ENCODE measurements at places on chromosomes 3 and 15. TPM values are rescaled to one million over a fixed set of nuclear protein-coding genes. Genes with fewer than 3 reads are reported as not detected.

DNA sequence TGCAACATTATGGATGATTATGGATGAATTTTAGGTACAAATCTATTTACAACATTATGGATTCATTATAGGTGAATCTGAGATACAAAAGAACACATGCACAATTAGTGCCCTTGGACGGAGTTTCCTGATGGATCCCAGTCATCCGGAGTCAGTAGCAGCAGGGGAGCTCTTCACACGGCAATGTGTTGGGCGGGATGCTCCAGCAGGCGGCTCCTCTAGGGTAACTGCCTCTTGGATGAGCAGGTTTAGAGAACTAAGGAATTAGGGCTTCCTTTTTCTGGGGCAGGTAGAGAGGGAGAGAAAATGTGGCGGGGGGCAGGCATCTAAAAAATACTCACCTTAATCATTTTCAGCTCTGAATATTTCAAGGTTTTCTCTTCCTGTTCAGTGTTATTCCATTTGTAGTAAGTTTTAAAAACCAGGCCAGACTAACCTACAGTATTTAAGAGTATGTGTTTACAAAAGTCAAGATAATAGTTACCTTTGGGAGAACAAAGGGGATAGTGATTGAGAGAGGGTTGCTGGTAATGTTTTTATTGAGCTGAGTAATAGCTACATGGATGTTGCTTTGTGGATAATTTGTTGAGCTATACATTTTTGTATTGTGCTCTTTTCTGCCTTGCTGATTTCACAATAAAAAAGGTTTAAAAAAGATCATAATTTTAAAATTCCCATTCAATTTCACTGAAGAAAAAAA lies 27.4 kb upstream of the GOLM2 start:
- DNase-seq: no peak
- no peaks in the 10 kb centered on the region for H3K27me3 ChIP-seq

GRCh38 chr3:100556673-100557310 lies 52.6 kb upstream of the ADGRG7 start:
- no peaks in the 10 kb centered on the region for H3K4me1 ChIP-seq
- no peak overlapping the region for H3K4me3 ChIP-seq
- H3K27me3 ChIP-seq: no peaks in the 10 kb centered on the region
- DNase-seq: no peak
- H3K27ac ChIP-seq: no peak overlapping the region
- H3K36me3 ChIP-seq: no peaks in the 10 kb centered on the region

GRCh38 chr15:57227899-57228298 lies 148.4 kb upstream of the CGNL1 start:
- H3K4me3 ChIP-seq: no peak overlapping the region
- DNase-seq: no peak
- H3K27me3 ChIP-seq: no peaks in the 10 kb centered on the region
- H3K4me1 ChIP-seq: no peaks in the 10 kb centered on the region
- H3K27ac ChIP-seq: no peak overlapping the region

- DNase-seq: no peak
- no peaks in the 10 kb centered on the region for H3K36me3 ChIP-seq
- H3K4me1 ChIP-seq: no peaks in the 10 kb centered on the region
- no peaks in the 10 kb centered on the region for H3K27me3 ChIP-seq
Measured at GRCh38 chr15:68369931-68370767, 61.8 kb downstream of the ITGA11 start.

GRCh38 chr3:169505577-169506230 lies 157.8 kb downstream of the MECOM start:
- H3K4me3 ChIP-seq: no peak overlapping the region
- H3K4me1 ChIP-seq: no peaks in the 10 kb centered on the region
- no peak overlapping the region for H3K27ac ChIP-seq
- no peaks in the 10 kb centered on the region for H3K36me3 ChIP-seq

DNA sequence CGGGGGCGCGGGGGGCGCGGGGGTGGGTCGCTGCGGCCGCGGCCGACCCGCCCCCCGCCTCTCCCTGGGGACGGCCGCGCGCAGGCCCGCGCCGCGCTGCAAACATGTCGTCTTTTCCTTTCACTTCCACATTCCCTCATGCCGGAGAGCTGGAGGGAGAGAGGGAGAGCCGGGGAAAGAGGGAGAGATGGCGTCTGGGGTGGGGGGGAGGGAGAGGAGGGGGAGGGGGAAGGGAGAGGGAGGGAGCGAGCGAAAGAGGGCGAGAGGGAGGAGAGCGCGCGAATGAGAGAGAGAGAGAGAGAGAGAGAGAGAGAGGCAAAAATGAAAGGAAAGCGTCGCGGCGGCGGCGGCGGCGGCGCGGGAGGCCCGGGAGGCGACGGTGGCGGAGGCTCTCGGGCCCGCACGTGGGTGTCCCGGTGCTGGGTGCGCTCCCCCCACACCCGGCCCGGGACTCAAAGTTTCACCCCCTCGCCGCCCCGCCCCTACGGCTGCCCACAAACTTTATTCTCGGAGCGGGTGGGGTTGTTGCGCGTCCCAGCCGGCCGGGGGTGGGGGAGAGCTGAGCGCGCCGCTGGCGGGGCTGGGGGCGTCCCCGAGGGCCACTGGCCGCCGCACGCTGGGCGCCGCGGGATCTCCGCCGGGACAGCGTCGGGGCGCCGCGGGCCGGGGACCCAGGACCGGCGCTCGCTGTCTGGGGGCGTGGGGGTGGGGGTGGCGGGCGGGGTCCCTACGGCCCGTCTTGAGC lies 731 bp downstream of the ZNF710 start:
- no peaks in the 10 kb centered on the region for H3K36me3 ChIP-seq
- peak; percentile 76 for DNase-seq
- no peaks in the 10 kb centered on the region for H3K27me3 ChIP-seq
- H3K27ac ChIP-seq: peak overlapping the region; percentile 61

GRCh38 chr3:171458071-171458863 lies 1.9 kb downstream of the TNIK start:
- H3K4me3 ChIP-seq: peak overlapping the region; percentile 93
- no peaks in the 10 kb centered on the region for H3K36me3 ChIP-seq
- peak overlapping the region; percentile 75 for H3K27ac ChIP-seq
- H3K27me3 ChIP-seq: no peaks in the 10 kb centered on the region

- no peak overlapping the region for H3K4me3 ChIP-seq
- DNase-seq: no peak
- no peaks in the 10 kb centered on the region for H3K4me1 ChIP-seq
- H3K27ac ChIP-seq: no peak overlapping the region
- no peaks in the 10 kb centered on the region for H3K36me3 ChIP-seq
Measured at GRCh38 chr3:116153174-116153573, 292.1 kb downstream of the LSAMP start.

- H3K4me3 ChIP-seq: no peak overlapping the region
- no peaks in the 10 kb centered on the region for H3K4me1 ChIP-seq
- H3K27ac ChIP-seq: no peak overlapping the region
- no peaks in the 10 kb centered on the region for H3K36me3 ChIP-seq
- no peaks in the 10 kb centered on the region for H3K27me3 ChIP-seq
- no peak for DNase-seq
Measured at GRCh38 chr15:51038162-51038973, 56.3 kb downstream of the TNFAIP8L3 start.

- H3K4me3 ChIP-seq: no peak within 1 kb of the TSS
- no peak within 1 kb of the TSS for H3K27ac ChIP-seq
- peaks cover 8% of the 10 kb centered on the region for H3K27me3 ChIP-seq
- peaks cover 4% of the 10 kb centered on the region for H3K4me1 ChIP-seq
Measured at GRCh38 chr3:141050576-141051442, at the start of gene SPSB4. TSS of gene SPSB4 (plus strand) at chr3:141051347. CDS start at chr3:141066105, 14,758 bp downstream.

DNA sequence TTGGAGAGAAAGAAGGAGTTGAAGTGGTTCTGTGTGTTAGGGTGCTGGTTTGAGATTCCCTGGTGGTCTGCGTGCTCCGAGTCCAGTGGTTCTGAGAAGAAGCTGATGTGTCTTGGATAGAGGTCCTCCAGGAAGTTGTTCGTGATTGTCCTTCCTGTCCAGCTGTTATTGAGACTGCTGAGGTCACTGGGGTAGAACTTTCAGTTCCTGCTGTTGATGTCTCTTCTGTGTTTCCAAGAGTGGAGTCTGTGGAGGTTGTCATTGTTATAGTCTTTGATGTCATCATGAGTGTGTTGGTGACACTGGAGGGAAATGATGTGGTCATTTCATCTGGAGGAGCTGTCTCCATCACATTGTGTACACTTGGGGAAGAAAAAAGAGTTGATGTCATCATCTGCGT lies 20.8 kb downstream of the MUC4 start:
- peaks cover 22% of the 10 kb centered on the region for H3K4me1 ChIP-seq
- no peak overlapping the region for H3K4me3 ChIP-seq
- no peak overlapping the region for H3K27ac ChIP-seq
- H3K36me3 ChIP-seq: no peaks in the 10 kb centered on the region
- no peaks in the 10 kb centered on the region for H3K27me3 ChIP-seq
- no peak for DNase-seq

DNA sequence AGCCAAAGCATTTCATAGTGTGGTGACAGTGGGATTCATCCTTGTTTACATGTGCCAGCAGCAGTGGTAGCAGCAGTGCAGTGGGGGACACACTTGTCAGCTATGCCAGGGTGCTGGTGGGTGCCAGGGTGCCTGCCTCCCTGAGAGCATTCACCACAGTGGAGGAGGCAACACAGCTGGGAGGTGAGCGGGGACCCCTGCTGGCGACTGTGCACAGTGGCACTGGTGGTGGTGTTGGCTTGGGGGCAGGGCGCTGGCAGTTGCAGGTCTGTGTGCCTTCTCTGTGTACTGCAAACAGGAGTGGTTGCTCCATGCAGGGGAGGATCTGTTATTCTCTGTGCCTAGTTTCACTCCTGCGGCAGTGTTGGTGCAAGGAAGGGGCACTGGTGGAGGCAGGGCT lies 41.2 kb downstream of the CEP63 start:
- no peaks in the 10 kb centered on the region for H3K36me3 ChIP-seq
- H3K27ac ChIP-seq: no peak overlapping the region
- H3K4me1 ChIP-seq: no peaks in the 10 kb centered on the region
- DNase-seq: no peak
- H3K4me3 ChIP-seq: no peak overlapping the region

DNA sequence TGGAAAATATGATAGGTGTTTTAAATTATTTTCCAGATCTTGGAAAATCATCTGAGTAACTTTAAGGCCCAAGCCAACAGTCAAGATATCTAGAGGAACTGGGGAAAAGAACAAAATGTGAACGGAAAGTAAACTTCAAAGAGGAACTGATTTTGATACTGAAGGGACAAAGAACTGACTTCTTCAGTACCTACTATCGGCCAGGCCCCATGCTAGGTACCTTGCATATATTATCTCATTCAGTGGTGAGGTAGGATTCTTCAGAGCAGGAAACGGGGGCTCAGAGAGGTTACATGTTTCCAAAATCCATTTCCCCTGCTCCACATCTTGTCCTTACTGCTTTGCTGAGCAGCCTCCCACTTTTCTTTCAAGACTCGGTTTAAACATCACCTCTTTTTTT lies 9.8 kb upstream of the ZNF710 start:
- H3K27ac ChIP-seq: no peak overlapping the region
- no peaks in the 10 kb centered on the region for H3K27me3 ChIP-seq
- no peak overlapping the region for H3K4me3 ChIP-seq
- no peaks in the 10 kb centered on the region for H3K36me3 ChIP-seq
- H3K4me1 ChIP-seq: no peaks in the 10 kb centered on the region

DNA sequence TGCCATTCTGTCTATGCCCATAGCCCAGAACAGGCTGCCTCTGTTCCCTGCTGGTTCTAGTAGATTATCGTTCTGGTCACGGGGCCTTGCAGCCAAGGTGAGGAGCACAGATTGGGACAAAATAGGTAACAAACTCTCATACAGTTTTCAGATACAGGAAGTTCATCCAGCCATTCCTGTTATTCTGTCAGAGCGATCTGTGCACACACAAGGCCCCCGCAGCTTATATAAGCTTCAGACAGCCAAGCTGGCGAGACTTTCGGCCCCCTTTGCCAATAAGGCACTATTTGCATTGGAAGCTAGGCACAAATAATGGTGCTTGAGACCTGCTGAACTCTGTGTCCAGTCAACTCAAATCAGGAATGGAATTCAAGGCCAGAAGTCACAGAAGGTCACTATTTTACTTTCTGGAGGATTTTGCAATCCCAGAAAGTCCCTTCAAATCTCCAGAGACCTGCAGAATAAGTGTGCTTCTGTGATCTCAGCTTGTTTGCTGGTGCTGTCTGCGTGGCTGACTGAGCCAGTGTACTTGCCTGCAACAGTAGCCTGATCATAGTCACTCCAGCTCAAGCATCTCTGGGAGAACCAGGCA lies 69.4 kb downstream of the BFSP2 start:
- no peak for DNase-seq
- H3K36me3 ChIP-seq: no peaks in the 10 kb centered on the region
- H3K27me3 ChIP-seq: no peaks in the 10 kb centered on the region
- H3K27ac ChIP-seq: no peak overlapping the region

GRCh38 chr3:178707311-178708031 lies 171.2 kb downstream of the KCNMB2 start:
- no peaks in the 10 kb centered on the region for H3K27me3 ChIP-seq
- no peak overlapping the region for H3K27ac ChIP-seq
- H3K4me3 ChIP-seq: no peak overlapping the region
- H3K4me1 ChIP-seq: no peaks in the 10 kb centered on the region
- H3K36me3 ChIP-seq: no peaks in the 10 kb centered on the region
- DNase-seq: no peak

GRCh38 chr15:35465783-35466182 lies 80.2 kb downstream of the DPH6 start:
- no peak overlapping the region for H3K4me3 ChIP-seq
- DNase-seq: no peak
- H3K27ac ChIP-seq: no peak overlapping the region

GRCh38 chr3:94036909-94037507 lies 8.6 kb upstream of the STX19 start:
- DNase-seq: no peak
- no peak overlapping the region for H3K27ac ChIP-seq
- H3K36me3 ChIP-seq: no peaks in the 10 kb centered on the region
- H3K4me1 ChIP-seq: no peaks in the 10 kb centered on the region
- no peak overlapping the region for H3K4me3 ChIP-seq

- no peaks in the 10 kb centered on the region for H3K27me3 ChIP-seq
- no peak for DNase-seq
Measured at GRCh38 chr15:67140078-67140833, 74.9 kb downstream of the SMAD3 start.

GRCh38 chr3:169602482-169602881 lies 61.0 kb downstream of the MECOM start:
- no peak overlapping the region for H3K27ac ChIP-seq
- no peaks in the 10 kb centered on the region for H3K27me3 ChIP-seq
- H3K4me3 ChIP-seq: no peak overlapping the region
- H3K4me1 ChIP-seq: no peaks in the 10 kb centered on the region
- no peaks in the 10 kb centered on the region for H3K36me3 ChIP-seq
- no peak for DNase-seq

OTOL1 gene
- polyA plus RNA-seq: not detected

C2CD4B gene
- polyA plus RNA-seq: not detected

POPDC2 gene
- 2.0 TPM for polyA plus RNA-seq

SERINC4 gene
- polyA plus RNA-seq: 3.4 TPM

AP3B2 gene
- polyA plus RNA-seq: not detected

PYGO1 gene
- polyA plus RNA-seq: not detected

ZNF80 gene
- polyA plus RNA-seq: 0.34 TPM

PDZRN3 gene
- not detected for polyA plus RNA-seq

ACKR2 gene
- not detected for polyA plus RNA-seq

Measured in CD4-positive, alpha-beta memory T cell (primary cell).